Jurkat, Clone E6-1 (cell line): ENCODE measurements at places on chromosomes 3 and 15.

DNA sequence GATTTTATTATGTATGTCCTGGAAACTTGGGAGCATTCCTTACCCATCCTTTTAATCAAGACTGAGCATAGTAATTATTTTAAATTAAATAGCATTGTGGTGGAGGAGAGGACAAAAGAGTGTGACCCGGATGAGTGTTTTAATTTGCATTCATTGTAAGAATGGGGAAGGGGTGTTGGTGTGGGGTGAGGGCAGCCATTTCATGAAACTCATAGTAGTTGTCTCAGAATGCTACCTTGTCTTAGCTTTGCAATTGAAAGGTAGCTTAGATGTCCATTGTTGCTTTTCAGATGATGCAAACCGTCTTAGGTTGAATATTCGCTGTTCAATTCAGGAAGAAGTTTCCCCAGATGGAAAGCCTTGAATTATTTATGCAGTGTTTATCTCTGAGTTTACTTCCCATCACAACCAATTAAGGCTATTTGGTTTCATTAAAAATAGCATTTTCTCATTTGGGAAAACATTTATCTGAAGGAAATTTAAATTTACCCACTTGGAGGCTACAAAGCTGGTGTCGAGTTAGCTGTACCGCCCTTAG lies 328.4 kb downstream of the FEZF2 start:
- no peak for DNase-seq

DNA sequence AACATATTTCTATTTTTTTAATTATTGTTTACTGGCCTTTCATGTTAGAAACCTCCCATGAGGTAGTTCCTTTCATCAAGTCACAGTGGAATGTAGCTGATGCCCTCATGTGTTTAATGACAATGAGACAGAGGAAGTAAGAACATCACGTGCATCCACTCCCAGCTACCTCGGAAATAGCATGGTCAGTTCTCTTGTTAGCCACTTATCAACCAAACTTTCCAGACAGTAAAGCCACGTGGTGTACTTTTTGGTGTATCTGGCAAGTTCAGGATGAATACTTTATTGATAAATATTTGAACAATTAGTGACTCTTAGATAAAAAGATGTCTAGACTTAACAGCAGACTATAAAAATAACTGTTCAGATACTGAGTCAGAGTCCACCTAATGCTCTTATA lies 781.7 kb downstream of the MECOM start:
- no peak for DNase-seq

- DNase-seq, result no peak
Observed at GRCh38 chr15:100259266-100259665, 82.5 kb downstream of the ADAMTS17 start.

DNA sequence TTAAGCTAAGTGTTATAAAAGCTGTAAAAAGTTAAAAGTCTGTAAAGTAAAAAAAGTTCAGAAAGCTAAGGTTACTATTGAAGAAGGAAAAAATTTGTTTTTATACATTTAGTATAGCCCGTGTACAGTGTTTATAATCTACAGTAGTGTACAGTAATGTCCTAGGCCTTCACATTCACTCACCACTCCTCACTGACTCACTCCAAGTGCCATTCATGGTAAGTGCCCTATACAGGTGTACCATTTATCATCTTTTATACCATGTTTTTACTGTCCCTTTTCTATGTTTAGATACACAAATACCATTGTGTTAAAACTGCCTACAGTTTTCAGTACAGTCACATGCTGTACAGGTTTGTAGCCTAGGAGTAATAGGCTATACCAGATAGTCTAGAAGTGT lies 8.8 kb downstream of the CCDC71 start:
- DNase-seq, result no peak

GRCh38 chr15:68200016-68200861 lies 4.9 kb downstream of the CALML4 start:
- no peak for DNase-seq

- no peak for DNase-seq
Observed at GRCh38 chr15:70214941-70215635, 117.4 kb upstream of the TLE3 start.

DNA sequence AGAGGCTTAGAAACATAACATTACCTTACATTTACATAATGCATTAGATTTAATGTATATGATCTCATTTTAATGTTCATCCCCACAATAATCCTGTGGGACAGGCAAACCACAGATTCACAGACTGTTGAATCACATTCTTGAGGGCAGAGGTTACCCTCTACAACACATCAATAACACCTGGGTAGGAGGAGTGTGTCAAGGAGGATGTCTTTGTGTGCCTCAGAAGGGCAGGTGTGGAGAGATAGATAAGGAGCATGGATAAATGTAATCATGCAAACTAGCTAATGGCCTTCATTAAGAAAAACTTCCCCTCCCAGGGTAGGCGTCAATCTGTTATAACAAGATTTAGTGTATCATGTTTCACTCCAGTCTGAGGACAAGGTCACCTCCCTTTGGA lies 12.9 kb upstream of the MB21D2 start:
- no peak for DNase-seq

GRCh38 chr3:140448001-140448400 lies 229.9 kb upstream of the TRIM42 start:
- DNase-seq, result no peak

GRCh38 chr3:127783642-127784160 lies 38.6 kb downstream of the MGLL start:
- no peak for DNase-seq

DNA sequence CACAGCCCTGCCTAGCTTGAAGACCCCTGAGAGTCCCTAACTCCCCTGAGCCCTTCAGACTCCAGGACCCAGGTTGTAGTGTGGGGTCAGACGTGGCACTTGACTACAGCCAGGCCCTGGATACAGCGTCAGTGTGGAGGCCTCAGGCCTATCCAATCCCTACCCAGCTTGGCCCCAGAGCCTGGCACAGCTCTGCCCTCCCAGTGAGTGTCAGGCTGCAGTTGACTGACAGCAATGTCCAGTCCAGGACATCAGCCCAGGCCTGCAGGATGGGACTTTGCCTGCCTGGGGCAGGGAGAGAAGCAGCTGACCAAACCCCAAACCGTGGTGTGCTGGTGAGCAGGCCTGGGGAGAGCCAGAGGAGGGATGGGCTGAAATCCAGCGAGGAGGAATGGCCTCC lies 27.3 kb downstream of the KLF13 start:
- DNase-seq, result no peak
